Endothelial cell (in vitro differentiated cells): ENCODE measurements at places on chromosomes 11 and 22. TPM values are rescaled to one million over a fixed set of nuclear protein-coding genes. Genes with fewer than 3 reads are reported as not detected.

DNA sequence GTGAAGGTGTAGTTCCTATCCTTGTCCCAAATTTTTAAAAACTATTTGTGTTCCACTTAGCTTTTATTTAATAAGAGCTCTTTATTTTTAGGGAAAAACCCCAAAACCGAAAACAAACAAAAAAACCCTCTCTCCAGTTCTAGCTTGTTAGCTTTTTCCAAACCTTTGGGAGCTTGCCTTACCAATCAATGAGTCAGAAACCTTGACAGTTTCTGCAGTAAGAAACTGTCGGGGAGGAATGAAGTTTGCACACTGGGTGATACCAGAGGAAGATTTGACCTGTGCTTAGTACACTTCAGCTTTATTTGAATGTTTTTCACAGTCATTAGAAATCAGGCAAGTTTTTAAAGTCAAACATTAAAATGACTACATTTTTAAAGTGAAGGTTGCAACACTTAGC, 105.0 kb downstream of the FAT3 start:
- no peaks in the 10 kb centered on the region for H3K36me3 ChIP-seq
- H3K27me3 ChIP-seq, result no peaks in the 10 kb centered on the region
- H3K27ac ChIP-seq, result peak overlapping the region; percentile 48
- H3K4me1 ChIP-seq, result peaks cover 20% of the 10 kb centered on the region

GRCh38 chr11:101523634-101524260, 60.1 kb downstream of the TRPC6 start:
- no peaks in the 10 kb centered on the region for H3K4me1 ChIP-seq
- H3K36me3 ChIP-seq, result no peaks in the 10 kb centered on the region
- H3K27ac ChIP-seq, result no peak overlapping the region
- no peak for DNase-seq
- no peak overlapping the region for H3K4me3 ChIP-seq
- no peaks in the 10 kb centered on the region for H3K27me3 ChIP-seq

DNA sequence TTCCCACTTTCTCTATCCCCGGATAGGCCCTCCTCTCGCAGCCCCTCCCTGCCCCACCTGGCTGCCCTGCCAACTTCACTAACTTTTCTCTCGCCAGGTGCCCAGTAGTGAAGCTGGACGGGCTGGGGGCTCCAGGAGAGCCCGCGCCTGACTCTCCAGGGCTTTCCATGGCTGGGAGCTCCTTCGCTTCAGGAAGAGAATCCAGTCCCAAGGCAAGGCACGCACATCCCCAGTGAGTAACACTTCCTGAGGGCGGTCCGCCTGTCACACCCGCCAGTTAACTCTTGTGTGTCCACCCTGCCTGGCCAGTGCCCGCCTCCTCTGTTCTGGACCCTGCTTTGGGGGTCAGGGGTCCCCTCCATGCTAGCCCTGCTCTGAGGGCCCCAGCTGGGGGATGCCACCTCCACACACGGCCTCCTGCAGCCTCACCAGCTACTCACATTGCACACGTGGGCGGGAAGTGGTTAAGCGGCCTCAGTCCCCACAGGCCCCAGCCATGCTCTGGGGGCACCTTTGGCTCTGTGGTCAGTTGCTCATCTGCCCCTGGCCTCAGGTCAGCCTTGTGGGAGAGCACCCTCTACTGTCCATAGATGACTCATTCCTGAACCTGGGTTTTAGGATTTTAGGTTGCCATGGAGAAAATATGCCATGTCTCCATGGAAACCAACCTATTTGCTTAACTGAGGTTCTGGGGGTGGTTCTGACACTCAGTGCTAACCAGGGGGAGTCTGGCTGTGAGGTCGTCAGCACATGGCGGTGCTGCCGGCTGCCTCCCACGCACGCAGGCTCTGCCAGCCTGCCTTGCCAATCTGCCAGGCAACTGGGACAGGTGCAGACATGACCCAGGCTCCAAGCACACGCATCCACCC, at the start of gene RIN1:
RIN1 (minus strand) TSS at position 201 of the 869 bp plus-strand sequence; CDS start at position 169, 32 bp downstream.
- peaks cover 8% of the 10 kb centered on the region for H3K36me3 ChIP-seq
- DNase-seq, result peak; percentile 60

- H3K27me3 ChIP-seq, result no peaks in the 10 kb centered on the region
- no peak overlapping the region for H3K4me3 ChIP-seq
- H3K4me1 ChIP-seq, result peaks cover 36% of the 10 kb centered on the region
- H3K27ac ChIP-seq, result no peak overlapping the region
Measured at GRCh38 chr11:45210846-45211245, 64.4 kb downstream of the PRDM11 start.

GRCh38 chr11:95229993-95230809, 801 bp downstream of the SESN3 start:
- H3K36me3 ChIP-seq, result no peaks in the 10 kb centered on the region
- H3K4me1 ChIP-seq, result peaks cover 9% of the 10 kb centered on the region
- peak; percentile 47 for DNase-seq
- peak overlapping the region; percentile 99 for H3K4me3 ChIP-seq

GRCh38 chr11:123212406-123212805, 17.4 kb upstream of the CLMP start:
- H3K27me3 ChIP-seq, result peaks cover 3% of the 10 kb centered on the region
- H3K4me1 ChIP-seq, result peaks cover 11% of the 10 kb centered on the region
- no peak overlapping the region for H3K4me3 ChIP-seq
- no peaks in the 10 kb centered on the region for H3K36me3 ChIP-seq
- DNase-seq, result no peak
- H3K27ac ChIP-seq, result no peak overlapping the region

DNA sequence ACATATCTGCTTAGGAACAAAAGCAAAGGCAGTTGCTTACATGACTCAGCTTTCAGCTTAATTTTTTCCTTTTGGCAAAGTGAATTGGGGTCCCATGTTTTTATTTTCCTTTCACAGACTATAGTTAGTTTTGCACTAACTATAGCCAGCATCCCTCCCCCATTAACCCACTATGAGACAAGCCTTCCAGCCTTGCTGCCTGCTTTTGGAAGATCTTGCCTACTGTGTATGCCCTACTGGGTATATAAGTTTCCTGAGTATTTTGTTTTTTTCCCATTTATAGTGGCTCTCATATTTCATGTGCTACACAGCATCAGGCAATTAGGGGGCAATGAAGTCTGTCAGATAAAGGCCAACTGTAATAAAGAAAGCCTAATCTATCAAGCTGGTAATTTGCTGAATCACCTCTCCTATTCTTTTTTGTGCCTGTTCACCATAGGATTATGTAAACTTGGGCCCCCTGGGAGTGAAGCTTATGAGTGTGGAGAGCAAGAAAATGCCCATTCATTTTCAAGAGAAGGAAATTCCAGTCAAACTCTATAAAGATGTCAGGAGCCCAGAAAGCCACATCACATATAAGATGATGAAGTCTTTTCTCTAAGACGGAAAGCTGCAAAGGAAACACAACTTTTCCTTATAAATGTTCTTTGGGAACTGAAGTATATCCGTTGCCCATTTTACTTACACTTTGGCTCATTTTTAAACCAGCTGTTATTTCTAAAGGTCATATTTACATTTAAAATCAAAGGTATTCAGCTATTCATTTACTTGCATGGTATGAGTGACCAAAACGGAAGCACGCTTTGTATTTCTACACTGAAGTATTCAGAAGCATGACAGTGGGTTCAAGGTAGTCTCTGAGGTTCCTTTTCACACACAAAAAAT, 64.0 kb downstream of the CCDC83 start:
- H3K4me3 ChIP-seq, result no peak overlapping the region
- H3K27me3 ChIP-seq, result no peaks in the 10 kb centered on the region
- peaks cover 2% of the 10 kb centered on the region for H3K4me1 ChIP-seq
- no peak overlapping the region for H3K27ac ChIP-seq
- H3K36me3 ChIP-seq, result peaks cover 6% of the 10 kb centered on the region

- no peak overlapping the region for H3K27ac ChIP-seq
- peaks cover 3% of the 10 kb centered on the region for H3K27me3 ChIP-seq
- H3K4me1 ChIP-seq, result no peaks in the 10 kb centered on the region
Measured at GRCh38 chr11:27907091-27907490, 200.9 kb downstream of the KIF18A start.

- H3K4me3 ChIP-seq, result peak overlapping the region; percentile 99
- peak overlapping the region; percentile 94 for H3K27ac ChIP-seq
- H3K4me1 ChIP-seq, result peaks cover 33% of the 10 kb centered on the region
- peaks cover 8% of the 10 kb centered on the region for H3K36me3 ChIP-seq
Measured at GRCh38 chr22:38316364-38317121, 690 bp downstream of the CSNK1E start.

GRCh38 chr22:25663654-25664053, 78.3 kb upstream of the MYO18B start:
- no peak overlapping the region for H3K4me3 ChIP-seq
- no peak for DNase-seq
- no peak overlapping the region for H3K27ac ChIP-seq
- no peaks in the 10 kb centered on the region for H3K36me3 ChIP-seq
- no peaks in the 10 kb centered on the region for H3K27me3 ChIP-seq

- H3K36me3 ChIP-seq, result no peaks in the 10 kb centered on the region
- H3K4me1 ChIP-seq, result peaks cover 3% of the 10 kb centered on the region
- no peaks in the 10 kb centered on the region for H3K27me3 ChIP-seq
- no peak overlapping the region for H3K27ac ChIP-seq
- no peak for DNase-seq
Measured at GRCh38 chr11:103936059-103936458, 100.4 kb upstream of the DDI1 start.

GRCh38 chr11:70603756-70604211, 205.5 kb downstream of the CTTN start:
- no peak overlapping the region for H3K27ac ChIP-seq
- DNase-seq, result no peak
- H3K27me3 ChIP-seq, result peaks cover 8% of the 10 kb centered on the region
- no peak overlapping the region for H3K4me3 ChIP-seq

DNA sequence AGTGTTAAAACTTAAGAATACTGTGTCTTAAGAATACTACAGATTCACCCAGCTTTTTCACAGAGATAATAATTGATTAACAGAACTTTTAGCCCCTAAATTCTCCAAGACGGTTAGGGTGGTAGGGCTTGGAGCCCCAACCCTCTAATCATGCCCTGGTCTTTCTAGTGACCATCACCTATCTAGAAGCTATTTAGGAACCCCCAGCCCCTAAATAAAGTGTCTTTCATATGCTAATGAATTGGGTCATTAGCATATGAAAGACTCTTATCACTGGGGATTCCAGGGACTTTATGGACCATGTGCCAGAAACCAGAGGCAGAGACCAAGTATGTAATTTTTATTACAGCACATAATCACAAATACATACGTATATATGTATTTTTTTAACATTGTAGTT, 999.7 kb upstream of the RAG2 start:
- H3K27ac ChIP-seq, result no peak overlapping the region
- no peaks in the 10 kb centered on the region for H3K4me1 ChIP-seq

- no peak for DNase-seq
- no peaks in the 10 kb centered on the region for H3K36me3 ChIP-seq
- peaks cover 4% of the 10 kb centered on the region for H3K27me3 ChIP-seq
- H3K4me1 ChIP-seq, result peaks cover 11% of the 10 kb centered on the region
- H3K27ac ChIP-seq, result no peak overlapping the region
Measured at GRCh38 chr11:87425391-87425790, 387.7 kb downstream of the TMEM135 start.

DNA sequence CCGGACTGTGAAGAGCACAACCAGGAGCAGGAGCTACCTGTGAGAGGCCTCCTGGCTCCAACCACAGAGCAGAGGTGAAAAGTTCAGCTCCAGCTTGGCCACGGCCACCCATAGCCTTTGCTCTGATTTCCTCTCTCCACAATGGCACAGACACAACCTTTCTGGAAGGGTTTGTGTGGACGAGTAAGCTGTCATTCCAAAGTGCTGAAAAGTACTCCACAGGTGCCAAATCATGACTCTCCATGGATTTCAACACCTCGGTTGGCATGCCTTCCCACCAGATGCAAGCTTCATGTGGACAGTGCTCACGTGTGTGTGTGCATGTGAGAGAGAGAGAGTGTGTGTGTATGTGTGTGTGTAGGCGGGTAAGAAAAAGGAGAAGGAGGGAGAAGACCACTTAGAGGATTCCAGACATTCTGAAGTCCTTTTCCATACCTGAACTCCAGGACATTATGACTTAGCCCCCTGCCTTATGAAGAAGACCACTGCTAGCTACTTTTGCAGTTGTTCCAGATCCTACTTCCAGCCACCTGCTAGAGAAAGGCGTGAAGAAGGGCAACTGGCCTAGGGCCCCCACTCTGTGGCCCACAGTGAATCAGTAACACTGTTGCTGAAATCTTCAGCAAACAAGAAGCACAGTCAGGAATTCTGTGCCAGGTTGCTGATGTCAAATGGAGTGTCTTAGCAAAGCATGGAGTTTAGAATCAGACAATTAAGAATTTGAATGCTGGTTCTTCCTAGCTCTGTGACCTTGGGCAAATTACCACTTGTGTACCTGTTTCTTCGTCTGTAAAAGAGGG, 13.9 kb upstream of the NAV2 start:
- no peaks in the 10 kb centered on the region for H3K36me3 ChIP-seq
- no peak overlapping the region for H3K27ac ChIP-seq
- peaks cover 3% of the 10 kb centered on the region for H3K27me3 ChIP-seq
- H3K4me3 ChIP-seq, result no peak overlapping the region
- no peak for DNase-seq
- H3K4me1 ChIP-seq, result peaks cover 5% of the 10 kb centered on the region

DNA sequence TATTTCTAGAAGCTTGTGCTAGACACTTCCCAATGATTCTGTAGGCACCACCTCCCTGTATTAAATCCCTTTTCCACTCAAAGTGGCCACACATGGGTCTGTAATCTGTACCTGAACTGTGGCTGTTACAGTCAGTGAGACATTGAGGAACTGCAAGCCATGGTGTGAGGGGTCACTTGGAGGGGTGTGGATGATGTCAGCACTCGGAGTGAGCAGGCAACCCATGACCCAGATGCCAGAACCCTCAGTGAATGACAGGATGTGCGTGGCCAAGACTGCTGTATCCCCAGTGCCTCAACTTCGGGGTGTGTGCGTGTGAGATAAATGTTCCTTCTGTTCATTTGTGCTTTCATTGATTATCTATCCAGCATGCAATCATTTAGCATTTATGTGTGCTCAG, 14.7 kb upstream of the SHANK3 start:
- peaks cover 18% of the 10 kb centered on the region for H3K4me1 ChIP-seq
- no peak for DNase-seq
- no peak overlapping the region for H3K27ac ChIP-seq
- peaks cover 2% of the 10 kb centered on the region for H3K36me3 ChIP-seq

DNA sequence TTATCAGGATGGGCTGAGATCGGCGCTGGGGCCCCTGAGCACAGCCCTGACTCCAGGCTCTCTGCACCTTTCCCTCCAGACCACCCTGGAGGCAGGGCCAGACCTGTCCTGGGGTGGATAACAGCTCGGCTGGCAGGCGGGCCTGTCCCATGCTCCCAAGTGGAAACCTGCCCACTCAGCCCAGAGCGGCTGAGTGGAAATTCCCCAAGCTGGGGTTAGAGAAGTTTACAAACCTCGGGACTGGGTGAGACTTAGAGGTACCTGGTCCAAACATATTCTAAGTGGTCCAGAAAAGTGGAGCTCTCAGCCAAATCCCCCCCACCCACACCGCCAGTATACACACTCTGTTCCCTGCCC, 4.8 kb upstream of the FXYD2 start:
- DNase-seq, result no peak
- no peak overlapping the region for H3K4me3 ChIP-seq
- peaks cover 11% of the 10 kb centered on the region for H3K27me3 ChIP-seq
- no peaks in the 10 kb centered on the region for H3K36me3 ChIP-seq

The TRIM22 gene
- total RNA-seq, result 1.2 TPM

The DAGLA gene
- 3.2 TPM for total RNA-seq

The LRRC32 gene
- total RNA-seq, result 22.0 TPM

The PHOX2A gene
- not detected for total RNA-seq

The GP1BB gene
- total RNA-seq, result not detected

The TMPRSS5 gene
- 2.7 TPM for total RNA-seq

The CHST1 gene
- 275 TPM for total RNA-seq
